ENCODE measurements at places on chromosomes 1 and 21.

GRCh38 chr1:59992040-59992820 lies 65.7 kb upstream of the CYP2J2 start:
- no peak for DNase-seq

GRCh38 chr1:242523719-242524570 lies 552 bp downstream of the PLD5 start:
- DNase-seq = no peak

- DNase-seq = no peak
These were observed 235.1 kb downstream of the RRAGC start for GRCh38 chr1:38624336-38625039.

DNA sequence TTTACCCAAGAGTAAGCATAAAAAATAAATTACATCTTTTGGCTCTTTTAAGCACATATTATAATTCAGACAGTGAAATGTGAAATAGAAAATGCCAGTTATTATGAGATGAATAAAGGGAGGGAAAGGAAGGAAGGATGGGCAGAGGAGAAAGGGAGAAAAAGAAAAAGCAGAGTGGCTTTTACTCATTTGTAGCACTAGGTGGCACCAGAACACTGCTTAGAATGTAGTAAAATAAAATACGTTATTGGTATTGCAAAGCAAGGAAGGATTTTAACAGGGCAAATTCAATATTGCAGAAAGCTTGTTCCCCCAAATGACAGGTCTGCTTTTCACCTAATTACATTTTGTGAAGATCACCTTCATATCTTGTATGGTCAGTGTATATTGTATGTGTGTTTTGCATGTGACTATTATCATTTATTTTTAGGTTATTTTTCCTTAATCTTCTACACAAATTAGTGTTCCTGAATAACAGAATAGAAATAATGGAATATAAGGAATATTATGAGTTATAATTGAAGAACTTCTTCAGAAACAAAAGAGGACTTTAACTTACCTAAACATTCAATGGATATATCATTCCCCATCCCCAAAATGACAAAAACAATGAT lies 9.1 kb upstream of the PCNX2 start:
- no peak for DNase-seq

GRCh38 chr1:108042610-108043009 lies 77.6 kb upstream of the VAV3 start:
- DNase-seq = no peak

- no peak for DNase-seq
These were observed 629 bp downstream of the CTNNBIP1 start for GRCh38 chr1:9909234-9910046.

DNA sequence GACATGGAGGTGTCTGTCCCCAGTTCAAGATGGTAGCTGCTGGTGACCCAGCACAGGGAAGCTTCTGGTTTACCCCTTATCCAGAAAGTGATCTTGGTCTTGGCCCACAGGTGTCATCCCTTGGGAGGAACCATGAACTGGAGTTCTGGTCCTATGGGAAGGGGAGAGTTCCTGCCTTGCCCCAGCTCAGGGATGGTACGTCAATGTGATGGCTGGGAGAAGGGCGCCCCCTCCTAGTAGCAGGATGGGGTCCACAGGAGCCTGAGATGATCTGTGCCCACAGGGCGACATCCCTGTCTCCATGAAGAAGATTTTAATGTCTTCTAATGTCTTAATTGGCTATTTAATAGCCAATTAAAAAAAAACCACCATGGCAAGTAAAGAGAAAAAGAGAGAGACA lies 249.8 kb downstream of the SIPA1L2 start:
- DNase-seq = no peak

- DNase-seq = peak; percentile 66
These were observed 29.6 kb upstream of the RNF187 start for GRCh38 chr1:228457396-228458176.

DNA sequence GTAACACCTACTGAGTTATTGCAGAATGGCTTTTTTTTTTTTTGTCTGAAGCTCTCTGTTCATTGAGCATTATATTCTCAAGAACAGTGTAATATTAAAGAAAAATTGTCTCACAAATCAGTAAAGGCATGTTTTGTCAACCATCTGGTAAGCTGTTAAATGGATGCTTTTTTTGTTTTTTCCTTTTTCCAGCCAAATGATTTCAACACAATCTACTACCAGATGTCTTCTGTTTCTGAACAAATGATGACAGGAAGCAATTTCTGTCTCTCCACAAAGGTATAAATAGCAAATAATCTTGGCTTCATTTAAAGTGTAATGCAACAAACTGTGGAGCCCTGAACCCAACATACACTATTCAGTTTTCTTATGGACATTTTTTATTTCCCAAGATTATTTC lies 78.6 kb upstream of the RGS2 start:
- DNase-seq = no peak

DNA sequence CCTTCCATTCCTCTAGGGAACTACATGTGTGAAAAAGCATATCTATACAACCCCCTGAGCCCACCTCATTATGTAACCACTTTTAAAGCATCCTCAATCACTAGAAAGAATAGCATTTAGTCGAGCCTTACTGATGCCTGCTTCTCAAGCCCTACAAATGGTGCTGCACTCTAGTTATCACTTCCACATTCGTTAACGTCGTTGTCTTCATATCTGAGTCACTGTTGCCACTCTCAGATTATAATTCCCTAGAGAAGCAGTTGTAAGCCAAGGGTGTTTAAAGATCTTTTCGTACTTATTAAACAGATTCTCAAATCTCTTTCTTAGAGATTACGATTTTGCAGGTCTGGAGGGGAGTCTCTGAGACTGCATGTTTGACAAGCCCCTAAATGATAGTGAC lies 16.5 kb downstream of the ATP1B1 start:
- DNase-seq = no peak

- DNase-seq = no peak
These were observed 93.3 kb downstream of the SSBP3 start for GRCh38 chr1:54312796-54313316.

GRCh38 chr1:198933515-198934222 lies 294.8 kb downstream of the PTPRC start:
- DNase-seq = no peak

GRCh38 chr1:16324456-16324890 lies 27.8 kb downstream of the FBXO42 start:
- DNase-seq = no peak

- no peak for DNase-seq
These were observed 69.4 kb upstream of the MORC3 start for GRCh38 chr21:36250423-36251075.

GRCh38 chr1:29478151-29478791 lies 241.9 kb downstream of the PTPRU start:
- no peak for DNase-seq

DNA sequence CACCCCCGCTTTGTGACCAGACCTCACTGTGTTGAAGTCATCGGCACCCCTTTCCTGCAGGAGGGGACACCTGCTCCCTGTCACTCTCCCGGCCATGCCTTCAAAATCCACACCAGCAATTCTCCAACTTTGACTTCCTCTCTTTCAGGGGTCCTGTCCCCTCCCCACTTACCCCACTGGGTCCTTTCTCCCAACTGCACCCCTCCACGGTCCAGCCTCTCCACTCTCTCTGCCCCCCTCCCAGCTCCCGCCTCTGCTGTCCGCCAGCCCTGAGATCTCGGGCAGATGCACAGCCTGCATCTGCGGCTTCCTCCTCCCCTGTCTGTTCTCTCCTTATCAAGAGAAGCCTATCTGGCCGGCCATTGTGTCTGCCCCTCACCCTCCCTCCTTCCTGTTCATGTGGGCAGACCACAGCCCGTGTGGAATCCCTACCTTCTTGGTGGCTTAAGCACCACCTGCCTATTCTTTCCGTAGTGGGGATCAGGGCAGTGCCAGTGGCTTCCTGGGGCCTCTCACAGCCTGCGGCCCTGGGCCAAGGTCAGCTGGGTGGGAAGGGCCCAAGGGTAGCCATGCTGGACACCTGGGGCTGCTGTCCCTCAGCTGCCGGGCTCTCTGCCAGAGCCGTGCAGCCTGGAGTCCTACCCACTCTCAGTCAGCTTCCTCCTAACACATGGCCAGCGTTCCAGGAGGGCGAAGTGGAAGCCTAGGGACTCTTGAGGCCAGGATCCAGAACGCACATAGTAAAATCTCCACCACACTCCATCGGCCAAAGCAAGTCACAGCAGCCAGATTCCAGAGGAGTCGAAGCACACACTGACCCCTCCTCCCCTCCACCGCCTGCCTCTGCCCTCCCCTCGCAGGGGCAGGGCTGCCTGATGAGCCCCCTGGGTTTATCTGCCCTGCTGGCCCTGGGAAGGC lies 5.1 kb upstream of the HES4 start:
- DNase-seq = no peak

GRCh38 chr1:36964830-36965229 lies 69.5 kb downstream of the GRIK3 start:
- no peak for DNase-seq

- DNase-seq = no peak
These were observed 25.6 kb downstream of the SLX9 start for GRCh38 chr21:44965251-44966022.

- DNase-seq = no peak
These were observed 47.0 kb downstream of the C1orf198 start for GRCh38 chr1:230821346-230821745.

GRCh38 chr1:166544561-166544960 lies 294.7 kb upstream of the POGK start:
- no peak for DNase-seq

- no peak for DNase-seq
These were observed 8.6 kb downstream of the RPRD2 start for GRCh38 chr1:150372580-150372979.

All from activated T-helper 1 cell treated with Interleukin-2 at 50 U/mL for 16 hours (primary cell).